BJ (cell line): ENCODE measurements at places on chromosomes 12 and 14.

DNA sequence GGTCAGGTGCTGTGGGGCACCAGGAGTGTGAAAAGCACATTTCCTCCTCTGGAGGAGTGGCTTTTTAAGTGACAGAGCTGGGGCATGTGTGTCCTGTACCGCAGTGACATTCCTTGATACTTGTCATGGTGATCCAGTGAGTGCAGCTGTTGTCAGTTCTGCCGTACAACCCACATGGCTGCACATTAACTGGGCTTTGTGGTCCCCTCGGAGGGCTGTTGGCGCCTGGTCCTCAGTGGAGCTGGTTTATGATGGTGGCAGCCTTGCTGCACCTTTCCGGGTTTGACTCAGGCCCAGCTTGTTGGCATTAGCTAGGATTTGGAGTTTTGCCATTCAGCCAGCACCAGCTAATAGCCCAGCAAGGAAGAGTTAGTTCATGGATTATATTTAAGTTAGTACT, 77.0 kb downstream of the SLC25A47 start:
- no peak for DNase-seq

GRCh38 chr12:90899456-90900182, 55.4 kb downstream of the CCER1 start:
- DNase-seq = no peak

DNA sequence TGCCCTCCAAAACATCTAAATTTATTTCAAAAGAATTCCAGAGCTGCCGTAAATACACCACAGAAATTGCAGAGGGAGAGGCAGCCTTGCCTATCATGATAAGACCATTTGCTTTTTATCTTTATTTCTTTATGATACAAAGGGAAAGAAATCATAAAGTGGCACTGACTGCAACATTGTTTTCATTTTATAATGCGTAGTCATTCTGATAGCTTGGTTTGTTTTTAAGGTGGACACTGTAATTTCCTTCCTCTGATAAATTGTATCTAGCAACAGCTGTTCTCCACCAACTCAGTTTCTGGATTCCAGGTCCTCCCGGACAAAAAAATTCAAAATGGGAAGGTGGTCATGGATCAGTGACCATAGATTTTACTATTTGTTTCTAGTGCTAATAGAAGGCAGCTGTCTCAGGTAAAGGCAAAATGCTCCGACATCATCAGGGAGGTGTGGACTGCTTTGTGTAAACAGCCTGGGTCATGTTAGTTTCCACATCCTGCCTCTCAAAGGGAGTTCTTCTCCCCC, 623 bp upstream of the TSPAN8 start:
- no peak for DNase-seq

- no peak for DNase-seq
Measured at GRCh38 chr12:131774576-131775391, 53.4 kb upstream of the MMP17 start.

- no peak for DNase-seq
Measured at GRCh38 chr14:88437658-88438057, 52.2 kb downstream of the SPATA7 start.

GRCh38 chr12:4908684-4909409, 858 bp upstream of the KCNA1 start:
- no peak for DNase-seq

- no peak for DNase-seq
Measured at GRCh38 chr14:75979071-75979571, 2.7 kb downstream of the TGFB3 start.

DNA sequence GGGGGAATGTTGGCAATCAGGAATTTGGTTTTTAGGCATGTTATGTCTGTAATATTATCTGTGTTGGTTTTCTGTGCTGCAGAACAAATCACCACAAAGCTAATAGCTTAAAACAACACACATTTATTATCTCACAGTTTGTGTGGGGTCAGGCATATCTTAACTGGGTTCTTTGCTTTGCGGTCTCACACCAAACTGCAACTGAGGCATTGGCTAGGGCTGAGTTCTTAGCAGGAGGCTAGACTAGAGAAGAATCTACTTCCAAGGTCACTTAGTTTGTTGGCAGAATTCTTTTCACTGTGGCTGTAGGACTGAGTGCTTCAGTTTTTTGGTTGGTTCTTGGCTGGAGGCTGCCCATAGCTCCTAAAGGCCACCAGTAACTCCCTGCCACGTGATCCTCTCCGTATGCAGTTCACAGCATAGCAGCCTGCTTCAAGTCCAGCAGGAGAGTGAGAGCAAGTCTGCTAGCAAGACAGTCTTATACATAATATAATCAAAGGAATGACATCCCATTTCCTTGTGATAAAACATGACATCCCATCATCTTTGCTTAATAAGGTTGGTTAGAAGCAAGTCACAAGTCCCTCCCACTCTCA, 21.6 kb downstream of the ATF1 start:
- DNase-seq = no peak

DNA sequence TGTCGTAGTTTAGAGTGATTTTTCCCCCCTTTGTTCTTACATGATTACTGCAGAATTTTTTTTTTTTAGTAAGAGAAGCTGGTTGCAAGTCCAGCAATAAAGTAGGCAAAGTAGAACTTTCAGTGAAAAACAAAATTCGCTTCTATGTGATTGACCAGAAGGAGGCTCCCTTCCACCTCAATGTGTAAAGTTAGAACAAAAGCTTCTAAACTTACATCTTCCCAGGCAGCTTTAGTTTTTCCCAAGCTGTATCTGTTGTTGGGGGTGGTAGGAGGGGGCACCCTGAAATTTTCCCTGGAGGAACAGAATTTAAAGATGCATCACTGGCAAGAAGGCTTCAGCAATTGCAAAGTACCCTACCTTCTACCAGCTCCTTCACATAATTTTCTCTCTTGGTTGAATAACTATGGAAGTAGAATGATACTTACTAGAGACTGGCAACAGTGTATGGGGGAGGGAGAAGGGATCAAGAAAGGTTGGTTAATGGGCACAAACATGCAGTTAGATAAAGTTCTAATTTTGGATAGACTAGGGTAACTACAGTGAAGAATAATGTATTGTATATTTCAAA, 87.3 kb upstream of the E2F7 start:
- DNase-seq = no peak

DNA sequence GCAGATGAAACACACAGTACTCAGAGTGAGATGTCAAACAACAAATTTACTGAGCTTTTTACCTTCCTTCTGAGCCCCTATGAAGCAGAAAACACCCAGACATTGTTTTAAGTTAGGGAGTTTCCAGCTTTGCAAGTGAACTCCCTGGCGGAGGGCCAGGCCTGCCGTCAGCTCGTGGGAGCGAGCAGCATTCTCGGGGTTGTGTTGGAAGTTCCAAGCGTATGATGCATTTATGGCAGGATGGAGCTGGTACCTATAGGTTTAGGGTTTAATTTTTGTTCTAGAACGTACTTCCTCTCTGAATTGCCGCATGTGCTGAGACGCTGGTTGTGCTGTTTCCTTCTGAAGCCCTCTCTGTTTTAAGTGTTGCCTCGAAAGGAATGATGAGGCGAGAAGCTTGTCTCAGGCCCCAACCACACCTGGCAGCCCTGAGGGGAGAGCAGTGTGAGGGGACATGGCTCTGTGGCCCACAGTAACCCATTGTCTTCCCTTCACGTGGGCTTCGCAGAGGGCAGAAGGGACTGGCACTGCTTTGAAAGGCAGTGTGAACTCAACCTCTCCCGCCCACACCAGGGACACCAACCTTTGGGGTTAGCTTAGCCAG, 76.6 kb downstream of the SSPN start:
- no peak for DNase-seq

GRCh38 chr12:2057041-2057794, 4.4 kb downstream of the CACNA1C start:
- no peak for DNase-seq

GRCh38 chr12:94500831-94501567, 41.3 kb upstream of the CEP83 start:
- no peak for DNase-seq

DNA sequence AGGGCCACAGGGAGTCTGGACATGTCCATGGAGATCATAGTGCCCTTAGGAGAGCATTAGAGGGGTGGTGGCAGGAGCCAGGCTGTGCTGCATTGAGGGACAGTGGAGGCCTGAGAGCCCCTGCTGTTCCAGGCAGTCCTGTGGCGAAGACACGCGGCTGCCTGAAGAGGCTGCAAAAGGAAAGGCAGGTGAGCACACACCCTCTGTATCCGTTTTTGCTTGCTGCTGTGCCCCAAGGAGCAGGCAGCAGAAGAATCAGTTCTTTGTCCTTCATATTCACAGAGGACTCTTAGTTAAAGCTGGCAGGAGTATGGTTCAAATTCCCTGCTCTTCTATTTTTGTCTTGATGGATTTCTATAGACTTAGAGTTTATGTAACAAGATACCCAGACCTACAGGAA, 4.5 kb downstream of the SLC35E3 start:
- DNase-seq = no peak

- no peak for DNase-seq
Measured at GRCh38 chr12:11777451-11777850, 128.0 kb downstream of the ETV6 start.

DNA sequence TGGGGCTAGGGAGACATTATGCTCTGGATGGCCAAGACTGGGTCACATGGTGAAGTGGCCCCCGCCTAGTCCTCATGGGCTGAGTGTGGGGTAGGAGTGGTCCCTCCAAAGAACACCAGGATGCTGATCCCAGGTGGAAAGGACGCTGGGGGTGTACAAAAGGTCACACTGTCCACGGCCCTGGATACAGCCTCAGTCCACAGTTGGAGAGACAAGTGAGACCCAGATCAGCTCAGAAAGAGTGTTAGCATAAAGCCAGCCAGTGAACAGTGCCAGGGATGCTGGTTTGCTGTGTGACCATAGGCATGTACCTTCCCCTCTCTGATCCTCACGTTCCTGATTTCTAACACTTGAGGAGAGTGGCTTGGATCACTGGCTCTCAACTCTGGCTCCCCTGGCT, 13.4 kb upstream of the OAS2 start:
- no peak for DNase-seq

GRCh38 chr12:104571328-104571727, 114.6 kb downstream of the CHST11 start:
- DNase-seq = no peak

GRCh38 chr12:26179826-26180225, 15.5 kb upstream of the SSPN start:
- no peak for DNase-seq

- DNase-seq = no peak
Measured at GRCh38 chr14:34211732-34212131, 250.3 kb downstream of the SPTSSA start.

- no peak for DNase-seq
Measured at GRCh38 chr12:83335748-83336147, 649.0 kb downstream of the TMTC2 start.

- DNase-seq = no peak
Measured at GRCh38 chr14:104989236-104989950, 3.8 kb downstream of the CLBA1 start.
